SJSA1 (cell line): ENCODE measurements at places on chromosomes 7 and 10. TPM values are rescaled to one million over a fixed set of nuclear protein-coding genes. Genes with fewer than 3 reads are reported as not detected.

DNA sequence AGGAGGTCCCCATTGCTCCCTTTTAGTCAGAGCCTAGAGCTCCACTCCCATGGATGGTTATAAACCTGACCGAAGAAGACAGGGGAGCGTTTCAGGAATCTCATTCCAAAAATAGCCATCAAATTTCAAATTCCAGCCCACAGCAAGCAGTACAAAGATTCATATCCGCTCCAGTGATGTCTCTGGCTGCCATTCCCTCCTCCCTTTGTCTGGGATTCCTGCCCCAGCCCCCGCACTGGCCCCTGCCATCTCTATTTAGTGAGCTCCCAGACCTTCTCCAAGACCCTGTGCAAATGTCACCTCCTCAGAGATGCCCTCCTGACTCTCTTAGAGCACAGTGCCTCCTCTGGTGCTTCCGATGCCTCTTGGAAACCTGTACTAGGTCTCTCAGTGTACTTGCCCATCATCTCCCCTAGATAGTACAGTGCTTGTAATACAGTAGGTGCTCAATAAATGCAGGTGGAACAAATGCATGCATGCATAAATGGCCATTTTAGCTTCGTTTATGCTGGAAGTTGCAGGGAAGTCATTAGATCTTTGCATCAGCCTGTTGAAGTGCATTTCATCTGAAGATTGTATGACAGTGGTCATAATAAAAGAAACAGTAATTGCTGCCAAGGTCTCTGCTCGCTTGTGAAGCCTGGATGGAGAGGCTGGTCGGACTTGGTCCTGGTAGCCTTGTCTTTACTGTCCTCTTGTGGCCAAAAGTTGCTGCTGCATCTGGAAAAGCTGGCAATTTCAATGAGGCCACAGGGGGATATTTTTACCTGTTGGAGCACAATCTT lies 32.0 kb upstream of the HABP2 start:
- peak; percentile 64 for DNase-seq

DNA sequence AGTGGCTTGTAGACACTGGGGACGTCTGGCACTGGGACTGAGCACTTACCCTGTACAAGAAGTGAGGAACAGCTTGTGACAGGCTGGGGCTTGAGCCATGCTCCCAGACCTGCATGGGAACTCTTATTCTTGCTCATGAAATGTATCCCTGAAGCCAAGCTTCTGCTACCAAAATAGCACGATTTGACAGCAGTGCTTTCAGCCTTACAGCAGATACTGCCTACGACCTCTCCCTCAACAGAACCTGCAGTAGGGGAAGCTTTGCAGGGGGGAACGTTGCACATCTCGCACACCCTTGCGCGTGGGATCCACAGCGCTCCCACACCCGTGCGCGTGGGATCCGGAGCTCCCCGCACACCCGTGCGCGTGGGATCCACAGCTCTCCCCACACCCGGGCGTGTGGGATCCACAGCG lies 88.0 kb downstream of the CREM start:
- DNase-seq, result no peak

- DNase-seq, result no peak
These were observed 9.8 kb downstream of the NOD1 start for GRCh38 chr7:30468791-30469190.

- DNase-seq, result no peak
These were observed 431.7 kb upstream of the KLF6 start for GRCh38 chr10:4216726-4217125.

- DNase-seq, result no peak
These were observed 32.9 kb downstream of the AUTS2 start for GRCh38 chr7:69631131-69631530.

DNA sequence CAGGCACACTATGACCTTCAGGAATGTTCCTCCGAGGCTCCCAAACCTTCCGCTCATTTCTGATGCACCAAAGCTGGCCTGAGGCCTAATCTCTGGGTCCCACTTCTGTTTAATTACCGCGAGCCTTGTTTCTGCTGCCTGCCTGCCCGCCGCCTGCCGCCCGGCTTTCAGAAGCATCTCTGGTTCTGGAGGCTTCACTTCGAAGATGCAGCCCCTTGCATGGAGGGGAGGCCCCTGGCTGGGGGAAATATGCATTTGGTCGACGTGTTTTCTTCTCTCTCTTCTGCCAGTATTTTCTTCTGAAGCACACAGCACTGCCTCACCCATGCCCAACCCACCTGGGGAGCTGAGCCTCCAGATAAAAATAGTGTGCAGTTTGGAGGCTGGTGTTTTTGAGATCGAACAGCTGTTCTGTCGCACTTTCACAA lies 166.9 kb downstream of the PAXIP1 start:
- no peak for DNase-seq

GRCh38 chr7:106367664-106368063 lies 82.9 kb upstream of the NAMPT start:
- no peak for DNase-seq

- DNase-seq, result no peak
These were observed 24.7 kb upstream of the MACC1 start for GRCh38 chr7:20241911-20242261.

DNA sequence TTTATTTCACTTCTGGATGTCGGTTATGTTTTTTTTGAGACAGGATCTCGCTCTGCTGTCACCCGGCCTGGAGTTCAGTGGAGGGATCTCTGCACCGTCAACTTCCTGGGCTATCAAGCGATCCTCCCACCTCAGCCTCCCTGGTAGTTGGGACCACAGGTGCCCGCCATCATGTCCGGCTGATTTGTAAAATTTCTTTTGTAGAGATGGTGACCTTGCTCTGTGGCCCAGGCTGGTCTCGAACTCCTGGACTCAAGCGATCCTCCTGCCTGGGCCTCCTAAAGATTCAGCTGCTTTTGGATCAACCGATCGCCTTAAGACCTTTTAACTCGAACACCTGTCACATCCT lies 606 bp upstream of the RABGEF1 start:
- DNase-seq, result no peak

- DNase-seq, result no peak
These were observed 76.1 kb upstream of the LRGUK start for GRCh38 chr7:134051020-134051419.

DNA sequence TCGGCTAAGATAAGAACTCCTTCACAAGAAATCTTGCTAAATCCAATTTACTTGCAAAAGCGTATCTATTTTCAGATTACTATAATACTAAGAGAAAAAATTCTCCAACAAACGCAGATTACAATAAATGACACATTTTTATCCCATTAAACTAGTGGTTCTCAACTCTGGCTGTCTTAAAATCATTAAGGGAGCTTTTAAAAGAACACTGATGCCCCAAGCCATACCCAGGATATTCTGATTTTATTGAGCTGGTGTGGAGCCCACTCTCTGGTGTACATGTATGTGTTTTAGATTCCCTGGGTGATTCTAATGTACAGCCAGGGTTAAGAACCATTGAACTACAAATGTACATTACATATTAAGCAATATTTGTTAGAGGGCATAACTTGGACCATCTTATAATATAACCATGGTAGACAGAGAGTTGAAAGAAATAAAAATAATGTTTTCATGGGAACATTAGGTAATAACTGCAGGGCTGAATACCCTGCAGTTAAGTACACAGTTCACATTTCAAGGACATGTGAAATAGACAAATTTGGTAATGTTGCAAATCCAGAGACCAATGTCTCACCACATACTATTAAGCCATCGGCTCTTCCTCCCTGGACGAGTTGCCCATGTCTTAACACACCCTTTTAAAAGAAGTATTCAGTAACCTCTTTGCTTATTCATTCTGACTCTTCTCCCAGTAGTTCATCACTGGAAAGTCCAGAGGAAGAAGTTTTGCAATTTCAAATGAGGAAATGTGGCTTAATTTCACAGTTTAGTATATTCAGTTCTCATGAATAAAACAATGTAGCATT lies 6.2 kb downstream of the GSAP start:
- no peak for DNase-seq

- peak; percentile 57 for DNase-seq
These were observed 38.7 kb upstream of the MTPAP start for GRCh38 chr10:30387646-30388243.

DNA sequence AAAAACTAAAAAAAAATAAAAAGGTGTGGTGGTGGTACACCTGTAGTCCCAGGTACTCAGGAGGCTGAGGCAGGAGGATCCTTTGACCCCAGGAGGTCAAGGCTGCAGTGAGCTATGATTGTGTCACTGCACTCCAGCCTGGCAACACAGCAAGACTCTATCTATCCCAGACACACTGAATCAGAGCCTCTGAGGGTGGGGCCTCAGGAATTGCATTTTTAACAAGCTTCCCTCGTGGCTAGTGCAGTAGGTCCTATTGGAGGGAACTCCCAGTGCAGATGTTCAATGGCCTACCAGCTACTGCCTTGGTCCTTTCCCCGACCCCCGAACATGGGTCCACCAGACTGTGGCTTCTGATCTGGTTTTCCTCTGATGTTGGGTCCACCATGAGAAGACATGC lies 14.9 kb downstream of the STRA8 start:
- DNase-seq, result no peak

DNA sequence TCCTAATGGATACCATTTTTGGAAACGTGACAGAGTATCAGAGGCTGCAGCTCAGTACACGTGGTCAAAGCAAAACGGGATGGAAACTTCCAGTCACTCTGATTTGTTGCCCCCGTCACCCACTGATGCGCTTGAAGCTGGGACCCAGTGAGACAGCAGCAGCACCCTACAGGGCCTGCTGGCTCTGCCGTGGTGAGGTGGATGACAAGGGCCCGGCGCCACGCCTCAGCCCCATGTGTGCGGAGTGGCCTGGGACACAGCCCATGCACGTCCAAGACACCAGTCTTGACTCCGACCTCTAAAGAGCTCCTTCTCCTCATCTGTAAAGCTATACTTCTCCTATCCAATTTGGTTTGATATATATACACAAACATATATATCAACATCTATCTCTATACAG lies 39.0 kb downstream of the CLEC2L start:
- DNase-seq, result no peak

DNA sequence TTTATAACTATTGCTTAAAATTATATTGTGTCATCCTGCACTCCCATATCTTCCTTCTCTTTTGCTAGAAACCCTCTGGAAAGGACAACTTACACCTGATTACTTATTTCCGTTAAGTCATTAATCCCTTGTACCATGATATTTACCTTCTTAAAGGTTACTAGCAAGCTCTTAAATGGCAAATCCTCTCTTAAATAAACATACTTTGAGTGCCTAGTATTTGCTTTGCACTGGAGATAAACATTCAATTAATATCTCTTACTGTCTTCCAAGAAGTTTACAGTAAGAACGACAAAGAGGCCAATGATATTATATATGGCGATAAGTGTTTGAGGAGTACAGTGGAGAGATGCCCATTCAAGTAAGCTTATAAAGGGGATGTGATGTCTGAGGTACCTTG lies 278.3 kb downstream of the HGF start:
- DNase-seq, result no peak

- no peak for DNase-seq
These were observed 328.2 kb upstream of the LRRN3 start for GRCh38 chr7:110762546-110763225.

- no peak for DNase-seq
These were observed 114.6 kb downstream of the ITIH5 start for GRCh38 chr10:7551950-7552716.

- DNase-seq, result peak; percentile 15
These were observed 21.4 kb upstream of the HELLS start for GRCh38 chr10:94524146-94524545.

- no peak for DNase-seq
These were observed 19.6 kb upstream of the PRKAG2 start for GRCh38 chr7:151896486-151896885.

GRCh38 chr10:109727436-109727835 lies 195.9 kb downstream of the XPNPEP1 start:
- no peak for DNase-seq

GRCh38 chr7:113120647-113121046 lies 2.3 kb upstream of the SMIM30 start:
- DNase-seq, result no peak

DNA sequence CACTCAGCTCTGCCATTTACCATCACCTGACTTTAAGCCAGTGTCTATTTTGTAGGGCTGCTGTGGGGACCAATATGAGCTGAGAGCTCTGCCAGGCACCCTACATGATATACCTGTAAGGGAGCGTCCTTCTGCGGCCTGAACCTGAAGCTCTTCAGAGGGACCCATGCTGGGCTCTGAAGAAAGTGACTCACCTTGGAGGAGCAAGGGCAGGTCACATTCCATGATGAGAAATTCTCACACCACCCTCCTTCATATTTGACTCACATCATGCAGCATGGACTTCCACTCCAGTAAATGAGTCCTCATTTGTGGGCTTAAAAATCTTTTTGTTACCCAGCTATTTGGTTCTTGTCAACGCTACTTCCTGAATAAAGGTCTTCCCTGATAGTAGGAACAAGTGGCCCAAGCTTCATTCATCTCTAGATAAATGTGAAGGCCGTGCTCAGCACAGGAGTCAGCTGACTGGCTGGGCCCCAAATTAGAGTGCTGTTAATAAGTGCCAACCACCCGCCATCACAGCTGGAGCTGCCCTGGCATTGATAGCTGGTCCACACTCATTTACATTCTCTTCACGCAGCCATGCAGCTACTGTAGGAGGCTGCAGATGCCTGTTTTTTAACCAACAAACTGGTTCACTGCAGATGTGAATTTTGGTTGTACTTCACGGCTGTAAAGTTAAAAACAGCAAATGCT lies 78.4 kb downstream of the RNF216 start:
- DNase-seq, result no peak

DNA sequence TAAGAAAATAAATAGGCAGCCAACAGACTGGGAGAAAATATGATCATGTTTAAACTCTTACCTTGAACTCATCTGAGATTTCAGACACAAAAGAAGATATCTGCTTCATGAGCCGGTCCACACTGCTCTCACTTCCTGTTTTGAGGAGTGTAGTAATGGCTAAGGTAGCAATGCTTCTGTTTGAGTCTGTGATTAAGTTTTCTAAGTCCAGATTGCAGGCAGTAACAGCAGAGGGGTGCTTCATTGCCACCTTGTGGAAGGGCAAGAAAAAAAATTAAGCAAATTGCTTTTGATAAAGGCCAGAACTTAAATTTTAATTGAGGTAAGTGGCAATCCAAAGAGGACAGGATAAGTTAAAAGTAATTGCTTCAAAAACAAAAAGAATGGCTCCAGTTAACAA lies 69.1 kb downstream of the MEST start:
- no peak for DNase-seq

RASA4 gene
- total RNA-seq, result 15.4 and 19.4 TPM in 2 replicates

SAP25 gene
- 0.60 TPM in 1 of 2 replicates, not detected in the other for total RNA-seq

ADAM22 gene
- total RNA-seq, result 0.06 and 0.29 TPM in 2 replicates

MEST gene
- 149 and 223 TPM in 2 replicates for total RNA-seq

CLEC2L gene
- not detected in 2 replicates for total RNA-seq

KIF11 gene
- 79.7 and 93.0 TPM in 2 replicates for total RNA-seq

SEC61A2 gene
- 4.4 and 7.7 TPM in 2 replicates for total RNA-seq

FIGNL1 gene
- 28.9 and 38.4 TPM in 2 replicates for total RNA-seq

PDZD8 gene
- total RNA-seq, result 17.9 and 21.2 TPM in 2 replicates

TFEC gene
- total RNA-seq, result not detected in 2 replicates

TSC22D4 gene
- total RNA-seq, result 25.3 and 32.7 TPM in 2 replicates

SMARCD3 gene
- total RNA-seq, result 20.9 and 22.6 TPM in 2 replicates

CLCN1 gene
- total RNA-seq, result not detected in 2 replicates

POLR3A gene
- 8.3 and 10.8 TPM in 2 replicates for total RNA-seq

SFRP4 gene
- 0.13 TPM in 1 of 2 replicates, not detected in the other for total RNA-seq

UPK3B gene
- total RNA-seq, result 0.11 TPM in 1 of 2 replicates, not detected in the other
